LoVo (cell line): ENCODE measurements at places on chromosomes 2 and 18.
A peak's percentile ranks its signal among the peaks of the same experiment; 100 is the strongest.

- DNase-seq = no peak
Measured at GRCh38 chr2:62593825-62594224, 87.8 kb upstream of the TMEM17 start.

- peak; percentile 69 for DNase-seq
Measured at GRCh38 chr2:172462849-172463381, 35.5 kb downstream of the ITGA6 start.

DNA sequence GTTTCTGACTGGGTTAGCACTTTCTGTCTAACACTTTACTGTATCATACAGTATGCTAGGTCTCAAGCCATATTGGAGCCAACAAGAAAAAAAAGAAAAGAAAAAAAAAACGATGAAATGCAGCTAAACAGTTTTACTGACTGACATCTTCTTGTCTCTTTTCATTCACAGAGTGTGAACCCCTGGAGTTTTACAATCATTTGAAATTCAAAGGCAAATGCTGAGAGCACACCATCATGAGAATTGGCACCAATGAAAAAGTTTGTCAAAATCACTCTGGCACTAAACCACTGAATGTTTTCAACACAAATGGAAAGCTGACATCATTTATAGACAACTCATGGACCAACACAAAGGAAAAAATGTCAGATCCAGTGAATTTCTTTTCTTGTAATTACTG lies 513.3 kb downstream of the LRRTM4 start:
- peak; percentile 5 for DNase-seq

- peak; percentile 3 for DNase-seq
Measured at GRCh38 chr18:52312346-52312745, 27.7 kb upstream of the DCC start.

DNA sequence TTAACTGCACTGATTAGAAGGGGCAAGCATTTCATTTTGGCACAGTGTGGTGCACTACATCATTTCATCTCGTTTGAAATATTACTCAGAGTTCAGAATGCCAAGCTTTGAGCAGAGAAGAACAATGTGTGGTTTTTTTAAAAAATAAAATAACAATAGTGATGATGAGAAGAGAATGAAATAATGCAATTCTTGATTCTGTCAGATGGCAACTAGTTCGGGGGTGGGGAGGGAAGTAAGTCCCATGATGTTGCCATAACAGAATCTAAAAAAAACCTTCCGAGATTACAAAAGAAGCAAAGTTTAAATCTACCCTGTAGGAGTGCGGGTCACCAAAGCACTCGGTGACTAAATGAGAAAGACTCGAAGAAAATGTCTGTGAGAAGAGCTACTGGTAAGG lies 490.4 kb downstream of the NR4A2 start:
- DNase-seq = no peak

DNA sequence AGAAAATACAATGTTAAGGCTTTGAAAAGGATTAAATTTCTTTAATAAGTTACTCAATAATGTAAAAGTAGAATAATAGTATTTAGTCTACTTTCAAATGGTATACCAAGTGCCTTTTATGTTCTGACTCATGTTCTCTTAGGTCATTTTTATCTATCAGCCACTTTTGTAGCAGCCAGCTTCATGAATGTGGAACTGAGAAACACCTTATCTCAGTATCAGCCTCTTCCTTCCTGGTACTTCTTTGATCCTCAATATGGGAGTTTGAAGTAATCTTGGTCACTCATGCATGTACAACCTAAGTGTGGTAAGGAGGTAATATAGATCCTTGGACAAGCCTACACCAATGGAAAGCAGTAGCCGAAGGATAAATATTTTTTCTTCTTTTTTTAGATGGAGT lies 180.4 kb upstream of the NRXN1 start:
- DNase-seq = no peak

GRCh38 chr18:67068608-67069007 lies 447.9 kb downstream of the DSEL start:
- no peak for DNase-seq

DNA sequence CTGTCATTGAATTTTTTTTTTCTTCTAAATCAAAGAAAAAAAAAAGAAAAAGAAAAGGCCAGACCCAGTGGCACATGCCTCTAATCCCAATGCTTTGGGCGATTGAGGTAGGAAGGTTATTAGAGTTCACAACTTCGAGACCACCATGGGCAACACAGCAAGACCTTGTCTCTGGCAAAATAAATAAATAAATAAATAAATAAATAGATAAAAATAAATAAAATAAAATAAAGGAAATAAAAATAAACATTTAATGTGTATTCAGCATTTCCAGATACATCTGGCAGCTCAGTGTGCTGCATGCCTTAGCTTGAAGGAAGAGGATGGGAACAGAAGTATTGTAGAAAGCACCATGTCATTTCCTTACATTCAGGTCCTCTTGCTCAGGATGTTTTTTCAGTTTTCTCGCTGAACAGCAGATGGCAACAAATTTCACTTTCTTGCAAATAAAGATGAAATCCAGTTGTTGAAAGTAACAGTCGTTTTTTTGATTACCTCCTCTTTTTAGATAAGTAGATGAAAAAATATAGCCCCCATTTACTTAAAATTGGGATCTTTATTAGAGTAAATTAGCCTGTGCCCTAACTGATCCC lies 25.7 kb upstream of the FAM178B start:
- peak; percentile 58 for DNase-seq

DNA sequence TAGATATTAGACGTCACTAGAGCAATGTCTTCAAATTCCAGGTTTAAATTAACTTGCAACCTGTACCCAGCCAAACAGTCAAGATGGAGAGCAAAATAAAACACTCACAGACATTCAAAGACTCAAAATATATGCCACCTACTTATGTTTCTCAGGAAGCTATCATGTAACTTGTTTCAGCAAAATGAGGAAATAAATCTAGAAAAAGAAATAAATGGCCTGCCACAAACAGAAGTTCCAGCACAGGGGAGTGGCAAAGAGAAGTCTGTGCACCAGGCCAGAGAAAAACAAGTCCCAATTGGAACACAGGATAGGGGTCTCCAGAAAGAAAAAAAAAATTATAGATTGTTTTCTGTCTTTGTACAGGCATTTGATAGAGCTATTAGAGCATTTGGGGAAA lies 96.7 kb downstream of the LRP2 start:
- DNase-seq = no peak

DNA sequence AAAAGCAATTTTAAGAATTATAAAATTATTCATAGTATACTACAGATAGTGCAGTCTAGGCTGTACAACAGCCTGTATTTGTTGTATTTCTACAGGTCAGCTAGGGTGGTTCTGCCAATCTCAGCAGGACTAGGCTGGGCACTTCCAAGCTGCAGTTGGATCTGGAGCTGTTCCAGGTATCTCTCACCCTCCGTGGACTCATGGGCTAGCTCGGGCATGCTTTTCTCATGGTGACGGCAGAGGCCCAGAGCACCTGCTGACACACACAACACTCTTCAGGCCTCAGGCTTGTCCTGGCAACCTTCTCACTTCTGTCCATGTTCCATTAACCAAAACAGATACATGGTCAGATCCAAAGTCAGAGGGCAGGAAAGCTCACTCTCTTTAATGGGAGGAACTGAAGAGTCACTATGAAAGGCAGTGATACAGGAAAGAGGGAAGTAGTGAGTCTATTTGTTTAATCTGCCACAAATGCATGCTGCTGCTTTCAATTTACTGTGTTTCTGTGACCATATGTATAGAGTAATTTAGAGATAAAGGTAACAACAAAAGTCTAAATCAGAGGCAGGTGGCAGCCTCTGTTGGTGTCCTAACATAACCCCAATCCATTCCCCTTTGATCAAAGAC lies 462.4 kb upstream of the ACVR2A start:
- peak; percentile 8 for DNase-seq

GRCh38 chr2:70425682-70426301 lies 123.9 kb upstream of the FAM136A start:
- DNase-seq = peak; percentile 11

DNA sequence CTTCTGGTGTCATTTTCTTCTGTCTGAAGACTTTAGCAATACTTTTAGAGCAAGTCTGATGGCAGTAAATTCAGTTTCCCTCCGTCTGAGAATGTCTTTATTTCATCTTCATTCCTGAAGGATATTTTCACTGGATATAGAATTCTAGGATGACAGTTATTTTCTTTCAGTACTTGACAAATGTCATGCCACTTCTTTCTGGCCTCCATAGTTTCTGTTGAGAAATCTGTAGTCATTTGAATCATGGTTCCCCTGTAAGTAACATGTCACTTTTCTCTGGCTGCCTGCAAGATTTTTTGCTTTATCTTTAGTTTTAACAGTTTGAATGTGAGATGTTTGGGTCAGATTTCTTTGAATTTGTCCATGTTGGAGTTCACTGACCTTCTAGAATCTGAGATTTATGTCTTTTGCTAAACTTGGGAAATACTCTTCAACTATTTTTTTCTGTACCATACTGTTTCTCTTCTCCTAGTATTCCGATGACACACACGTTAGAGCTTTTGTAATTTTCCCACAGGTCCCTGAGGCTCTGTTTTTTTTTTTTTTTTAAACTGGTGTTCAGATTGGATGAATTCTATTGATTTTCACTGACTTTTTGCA lies 30.2 kb downstream of the RMND5A start:
- no peak for DNase-seq

GRCh38 chr2:233476063-233476410 lies 90.5 kb downstream of the USP40 start:
- DNase-seq = no peak

DNA sequence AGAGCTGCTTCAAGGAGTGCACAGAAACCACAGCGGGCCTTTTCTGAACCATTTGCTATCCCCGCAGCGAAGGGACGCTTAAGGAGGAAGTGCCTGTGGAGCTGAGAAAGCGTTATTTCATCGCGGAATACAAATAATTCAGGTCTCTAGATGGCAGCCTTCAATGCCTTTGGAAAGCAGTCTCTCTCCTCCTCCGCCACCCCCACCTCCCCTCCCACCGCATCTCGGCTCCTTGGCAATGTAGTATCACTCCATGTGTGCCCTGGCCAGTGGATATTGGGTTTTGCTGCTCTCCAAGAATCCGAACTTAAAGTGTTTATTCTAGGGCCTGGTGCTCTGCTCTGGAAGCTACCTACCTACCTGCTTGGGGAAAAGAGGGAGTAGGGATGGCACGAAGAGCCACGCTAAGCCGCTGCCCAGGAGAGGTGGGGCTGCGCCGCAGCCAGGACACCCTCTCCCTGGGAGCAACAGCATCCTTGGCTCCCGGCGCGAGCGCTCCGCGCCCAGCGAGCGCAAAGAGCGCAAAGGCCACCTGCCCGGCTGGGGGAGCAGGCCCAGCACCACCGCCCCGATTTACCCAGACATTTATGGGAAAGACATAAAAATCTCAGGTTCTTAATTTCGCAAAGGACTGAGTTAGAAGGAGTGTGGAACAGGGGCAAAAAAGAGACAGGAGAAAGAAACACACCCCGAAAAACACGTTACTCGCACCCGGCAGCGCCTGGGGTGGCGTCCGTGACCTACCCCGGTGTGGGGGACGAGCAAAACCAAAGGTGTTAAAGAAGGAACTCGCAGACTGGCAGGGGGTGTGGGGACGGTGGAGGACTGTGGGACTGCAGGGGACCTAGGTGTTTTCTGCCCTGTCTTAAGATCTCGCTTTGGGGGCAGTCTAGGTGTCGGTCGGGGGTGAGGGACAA lies 1.0 kb downstream of the SPHKAP start:
- DNase-seq = no peak

GRCh38 chr2:56348392-56349210 lies 164.8 kb downstream of the CCDC85A start:
- no peak for DNase-seq

DNA sequence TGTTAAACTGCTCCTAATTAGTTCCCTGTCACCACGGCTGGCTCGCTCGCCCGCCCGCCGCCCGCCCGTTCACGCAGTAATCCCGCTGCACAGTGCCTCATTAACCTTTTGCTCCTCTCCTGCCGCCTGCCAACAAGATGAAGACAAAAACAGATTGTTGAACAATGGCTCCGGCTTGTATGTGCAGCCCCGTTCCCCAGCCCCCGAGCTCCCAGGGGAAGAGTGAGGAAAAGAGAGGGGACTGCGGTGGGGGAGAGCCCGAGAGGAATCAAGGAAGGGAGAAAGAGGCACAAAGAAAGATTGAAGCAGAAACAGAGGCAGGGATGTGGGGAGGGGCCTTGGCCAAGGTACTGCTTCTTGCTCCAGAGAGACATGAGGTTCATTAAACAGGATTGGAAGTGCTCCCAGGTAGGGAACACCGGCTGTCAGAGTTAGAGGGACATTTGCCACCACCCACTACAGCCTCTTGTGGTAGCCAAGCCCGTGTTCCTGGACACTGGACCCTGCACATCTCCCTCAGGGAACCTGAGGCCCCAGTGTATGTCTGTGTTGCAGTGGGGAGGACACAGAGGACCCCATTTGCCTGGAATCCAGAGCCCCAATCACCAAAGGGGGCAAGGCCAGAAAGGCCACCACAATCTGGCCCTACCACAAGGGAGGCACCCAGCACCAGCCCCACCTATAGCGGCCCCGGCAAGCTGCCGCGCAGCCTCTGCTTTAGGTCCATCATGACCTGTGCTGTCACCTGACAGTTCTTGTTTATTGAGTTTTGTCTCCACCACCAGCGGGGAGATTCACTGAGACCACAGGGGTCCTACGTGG lies 38.1 kb downstream of the EMX1 start:
- no peak for DNase-seq

DNA sequence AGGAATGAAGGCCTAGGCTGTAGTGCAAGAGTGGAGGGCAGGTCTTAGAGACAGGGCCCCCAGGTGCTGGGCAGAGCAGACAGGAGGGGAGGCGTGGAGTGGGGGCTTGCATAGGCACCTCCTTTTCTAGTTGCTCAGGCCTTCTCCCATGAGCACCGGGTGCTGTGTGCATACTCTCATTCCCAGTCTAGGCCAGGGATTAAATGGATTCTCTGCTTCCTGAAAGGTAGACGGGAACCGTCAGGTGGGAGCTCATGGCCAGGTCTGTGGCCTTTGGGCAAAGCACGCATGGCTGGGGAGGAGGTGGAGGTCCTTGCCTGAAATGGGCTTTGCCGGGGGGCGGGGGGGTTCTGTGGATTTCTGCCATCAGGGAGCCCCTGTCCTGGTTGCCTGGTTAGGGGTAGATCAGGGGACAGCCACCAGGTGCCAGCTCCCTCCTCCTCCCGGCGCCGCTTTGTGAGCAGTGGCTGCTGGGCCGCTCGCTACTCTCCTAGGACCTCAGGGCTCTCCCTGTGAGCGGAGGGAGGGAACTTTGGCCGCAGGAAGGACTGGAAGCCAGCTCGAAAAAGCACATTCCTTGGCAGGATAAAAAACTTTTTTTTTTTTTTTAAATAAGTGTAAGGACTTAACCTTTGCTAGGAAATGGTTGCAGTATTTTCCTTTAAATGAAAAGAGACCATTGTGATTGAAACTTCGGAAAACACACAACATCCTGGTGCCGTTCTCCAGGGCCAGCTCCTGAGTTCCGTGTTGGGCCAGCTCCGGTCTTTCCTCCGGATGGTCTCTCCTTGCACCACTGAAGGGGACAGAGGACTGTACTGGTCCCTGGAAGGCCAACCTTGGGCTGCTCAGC lies 82.8 kb upstream of the HAAO start:
- no peak for DNase-seq

GRCh38 chr18:51603111-51603510 lies 405.6 kb upstream of the MEX3C start:
- DNase-seq = no peak

- DNase-seq = no peak
Measured at GRCh38 chr2:44741507-44741906, 200.0 kb upstream of the SIX3 start.
